ENCODE measurements at places on chromosomes 6 and 20.

DNA sequence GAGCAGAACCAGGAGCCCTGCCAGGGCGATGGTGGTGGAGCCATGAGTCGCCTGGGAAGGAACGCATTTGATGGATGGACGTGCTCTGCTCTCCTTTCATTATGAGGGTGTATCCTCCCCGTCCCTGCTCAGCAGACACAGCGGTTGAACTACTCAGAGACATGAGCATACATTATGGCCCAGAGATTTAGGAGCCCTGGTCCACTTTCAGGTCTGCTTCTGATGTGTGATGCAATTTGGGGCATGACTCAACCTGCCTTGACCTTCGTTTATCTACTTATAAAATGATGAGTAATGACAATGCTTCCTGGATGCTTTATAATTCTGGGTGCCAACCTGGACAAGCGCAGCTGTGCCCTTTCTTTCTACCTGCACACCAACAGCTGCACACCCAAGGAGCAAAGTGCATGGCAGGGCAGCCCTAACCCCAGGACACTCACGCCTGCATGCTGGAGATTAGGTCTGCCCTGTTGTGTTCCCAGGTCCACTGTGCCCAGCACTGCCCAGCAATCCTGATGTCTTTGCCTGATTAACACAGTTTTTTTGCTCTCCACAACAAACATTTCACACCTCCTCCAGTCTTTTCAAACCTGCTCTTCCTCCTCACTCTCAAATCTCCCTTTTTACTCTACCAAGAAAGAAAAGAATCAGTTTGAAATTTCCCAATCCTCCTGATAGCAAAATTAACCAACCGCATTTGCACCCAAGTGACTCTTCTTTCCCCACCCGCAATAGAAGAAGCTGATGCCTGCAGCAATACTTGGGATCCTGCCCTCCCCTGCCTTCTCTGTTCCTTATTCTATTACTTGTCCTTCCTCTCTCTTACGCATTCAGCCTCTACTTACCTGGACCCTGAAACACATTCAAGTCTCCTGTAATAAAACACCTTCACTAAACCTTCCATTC is 81.2 kb downstream of the EZR start:
- DNase-seq: no peak

GRCh38 chr20:62241506-62241905 is 3.2 kb downstream of the OSBPL2 start:
- no peak for DNase-seq

DNA sequence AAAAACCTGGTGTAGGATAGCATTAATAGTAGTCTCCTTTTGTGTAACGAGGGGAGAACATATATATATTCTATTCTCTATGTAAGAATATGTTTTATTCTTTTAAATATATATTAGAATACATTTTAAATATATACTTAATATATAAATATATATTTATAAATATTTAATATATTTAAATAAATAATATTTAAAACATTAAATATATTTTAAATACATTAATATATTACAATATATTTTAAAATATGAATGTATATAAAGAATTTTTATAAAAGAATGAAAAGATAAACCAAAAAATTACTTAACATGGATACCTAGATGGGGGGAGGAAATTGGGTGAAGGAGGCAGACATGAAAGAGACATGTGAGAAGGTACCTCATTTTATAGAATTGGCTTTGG is 53.0 kb upstream of the ZNF831 start:
- DNase-seq: no peak

DNA sequence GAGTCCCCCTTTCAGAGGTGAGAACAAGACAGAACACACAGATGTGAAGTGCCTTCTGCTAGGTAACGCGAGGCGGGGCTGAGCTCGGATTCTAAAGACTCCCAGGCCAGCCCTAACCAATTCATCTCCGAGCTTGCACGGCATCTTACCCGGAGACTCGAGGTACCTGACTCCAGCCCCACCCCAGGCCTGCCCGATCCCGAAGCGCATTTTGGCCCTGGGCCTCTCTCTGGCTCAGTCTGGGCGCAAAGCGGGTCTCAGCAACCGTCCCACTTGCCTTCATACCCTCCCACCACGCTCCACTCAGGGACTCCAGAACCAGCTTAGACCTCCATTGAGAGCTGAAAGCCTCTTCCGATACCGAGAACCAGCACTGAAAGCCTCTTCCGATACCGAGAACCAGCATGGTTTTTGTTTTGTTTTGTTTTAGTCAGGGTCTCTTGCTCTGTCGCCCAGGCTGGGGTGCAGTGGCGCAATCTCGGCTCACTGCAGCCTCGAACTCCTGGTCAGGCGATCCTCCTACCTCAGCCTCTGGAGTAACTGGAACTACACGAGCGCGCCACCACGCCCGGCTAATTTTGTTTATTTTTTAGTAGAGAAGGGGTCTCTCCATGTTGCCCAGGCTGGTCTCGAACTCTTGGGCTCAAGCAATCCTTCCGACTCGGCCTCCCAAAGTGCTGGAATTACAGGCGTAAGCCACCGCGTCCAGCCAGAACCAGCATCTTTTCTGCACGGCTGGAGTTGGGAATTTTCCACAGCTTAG is 557 bp upstream of the DYNLRB1 start:
- no peak for DNase-seq

- no peak for DNase-seq
Observed at GRCh38 chr20:24943731-24944130, 5.3 kb upstream of the CST7 start.

GRCh38 chr6:56247654-56248122 is 308 bp upstream of the COL21A1 start:
- no peak for DNase-seq

DNA sequence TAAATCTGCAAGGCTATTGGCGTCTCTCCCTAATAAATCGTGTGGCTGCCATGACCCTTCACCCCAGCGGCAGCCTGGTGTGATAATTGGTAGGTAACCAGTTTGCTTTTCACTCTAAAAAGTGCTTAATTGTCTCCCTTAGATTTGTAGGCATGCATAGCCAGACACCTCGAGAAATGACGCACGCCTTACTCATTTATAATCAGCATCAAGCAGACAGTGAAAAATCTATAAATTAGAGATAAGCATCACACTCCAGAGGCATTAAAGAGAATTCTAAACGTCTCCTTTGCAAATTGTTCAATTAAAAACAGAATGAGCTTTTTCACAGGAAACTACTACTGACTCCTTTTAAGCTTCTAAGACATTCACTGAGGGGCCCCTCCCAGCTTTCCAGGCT is 110.2 kb upstream of the RPS6KA2 start:
- DNase-seq: no peak

GRCh38 chr6:20434766-20435165 is 33.1 kb downstream of the E2F3 start:
- DNase-seq: no peak

GRCh38 chr20:52313341-52313963 is 121.9 kb upstream of the ZFP64 start:
- DNase-seq: no peak

- peak; percentile 16 for DNase-seq
Observed at GRCh38 chr6:44733126-44733525, 345.6 kb downstream of the CDC5L start.

DNA sequence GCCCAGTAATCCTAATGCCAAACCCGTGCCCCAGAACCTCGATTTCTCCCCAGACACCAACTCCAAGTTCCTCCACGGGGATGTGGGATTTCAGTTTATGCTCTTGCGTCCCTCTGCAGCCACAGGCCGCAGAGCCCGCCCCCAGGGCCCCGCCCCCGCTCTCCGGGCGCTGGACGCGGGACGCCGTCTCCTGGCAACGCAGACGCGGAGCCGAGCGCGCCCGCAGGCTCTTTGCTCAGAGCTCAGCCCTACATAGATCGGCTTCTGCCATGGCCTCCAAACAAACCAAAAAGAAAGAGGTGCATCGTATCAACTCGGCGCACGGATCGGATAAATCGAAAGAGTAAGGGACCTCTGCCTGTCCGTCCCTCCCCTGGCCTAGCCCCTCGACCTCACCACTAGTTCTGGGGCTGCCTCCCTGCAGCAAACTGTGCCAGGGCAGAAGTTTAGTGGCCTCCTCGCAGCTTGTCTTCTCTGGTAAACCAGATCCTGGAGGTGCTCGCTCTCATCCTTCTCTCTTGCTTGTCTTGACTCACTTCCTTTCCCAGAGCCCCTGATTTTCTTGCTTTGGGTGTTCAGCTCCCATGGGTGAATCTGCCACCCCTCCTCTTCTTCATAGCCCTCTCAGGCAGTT is at the start of gene ADGB:
Gene ADGB, plus strand, starts transcription at position 201 of the 634 bp plus-strand sequence. Its CDS starts 69 bp downstream, at position 270.
- DNase-seq: no peak

DNA sequence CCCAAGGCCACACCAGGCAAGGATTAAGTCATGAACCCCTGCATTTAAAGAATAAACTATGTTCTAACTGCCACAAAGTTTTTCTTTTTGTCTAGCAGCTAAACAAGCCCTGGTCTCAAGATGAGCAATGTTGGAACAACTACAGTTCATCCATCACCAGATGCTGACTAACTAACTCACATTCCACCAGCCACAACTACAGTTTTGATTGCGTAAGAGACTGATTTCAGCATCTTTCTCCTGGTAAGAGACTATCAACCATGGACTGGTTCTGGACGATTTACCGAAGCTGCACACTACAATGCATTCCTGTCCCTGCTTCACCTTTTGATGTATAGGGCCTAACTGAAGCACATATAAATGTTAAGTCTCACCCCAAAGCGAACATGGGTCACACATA is 43.0 kb downstream of the F13A1 start:
- no peak for DNase-seq

- DNase-seq: no peak
Observed at GRCh38 chr20:53643031-53643832, 49.6 kb upstream of the ZNF217 start.

DNA sequence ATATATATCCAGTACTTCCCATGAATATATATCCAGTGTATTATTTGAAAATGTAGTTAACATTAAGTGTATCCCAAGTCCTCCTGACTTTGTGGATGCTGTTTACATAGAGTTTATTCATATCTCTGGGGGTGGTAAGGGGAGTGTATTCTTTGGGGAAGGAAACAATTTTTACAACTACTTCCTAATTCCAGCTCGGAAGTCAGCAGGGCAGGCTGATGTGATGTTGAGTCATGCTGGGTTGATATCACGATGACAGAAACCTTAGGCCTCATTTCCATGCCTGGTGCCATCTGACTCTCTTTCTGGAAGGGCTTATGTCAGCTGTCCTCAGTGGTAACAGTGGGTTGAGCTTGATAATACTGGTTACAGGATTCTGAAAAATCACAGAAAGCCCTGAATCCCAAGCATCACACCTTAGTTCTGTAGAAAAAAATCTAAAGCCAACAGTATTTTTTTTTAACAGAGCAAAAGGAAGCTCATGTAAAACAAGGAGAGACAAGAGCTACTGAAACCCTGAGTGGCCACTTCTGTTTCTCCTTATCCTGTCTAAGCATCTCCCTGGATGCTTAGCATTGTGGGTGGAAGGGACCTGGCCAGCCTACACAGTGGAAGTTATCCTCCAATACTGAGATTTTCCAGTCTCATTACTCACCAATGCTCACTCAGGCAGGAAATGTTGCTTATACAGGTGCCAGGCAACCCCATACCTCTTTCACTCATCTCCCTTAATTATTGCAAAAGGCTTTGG is 75.2 kb upstream of the IYD start:
- DNase-seq: no peak

DNA sequence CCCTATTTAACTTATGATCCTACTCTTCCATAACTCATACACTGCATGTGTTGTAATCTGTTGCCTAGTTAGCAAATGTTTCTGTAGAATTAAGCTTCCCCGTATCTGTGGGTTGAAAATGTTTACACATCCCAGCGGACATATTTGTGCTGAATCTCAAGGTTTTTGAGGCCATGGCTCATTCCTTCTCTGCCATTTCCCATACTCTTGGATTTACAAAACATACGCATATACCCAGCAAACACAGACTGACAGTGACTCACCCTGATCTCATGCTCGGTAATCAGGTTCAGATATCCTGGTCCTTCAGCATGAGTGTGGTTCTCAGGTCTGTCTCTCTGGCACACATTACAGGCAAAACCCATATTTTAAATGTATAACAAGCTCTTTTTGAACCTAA is 58.7 kb downstream of the AGPAT4 start:
- DNase-seq: no peak

GRCh38 chr6:124987291-124987690 is 25.1 kb downstream of the RNF217 start:
- DNase-seq: no peak

DNA sequence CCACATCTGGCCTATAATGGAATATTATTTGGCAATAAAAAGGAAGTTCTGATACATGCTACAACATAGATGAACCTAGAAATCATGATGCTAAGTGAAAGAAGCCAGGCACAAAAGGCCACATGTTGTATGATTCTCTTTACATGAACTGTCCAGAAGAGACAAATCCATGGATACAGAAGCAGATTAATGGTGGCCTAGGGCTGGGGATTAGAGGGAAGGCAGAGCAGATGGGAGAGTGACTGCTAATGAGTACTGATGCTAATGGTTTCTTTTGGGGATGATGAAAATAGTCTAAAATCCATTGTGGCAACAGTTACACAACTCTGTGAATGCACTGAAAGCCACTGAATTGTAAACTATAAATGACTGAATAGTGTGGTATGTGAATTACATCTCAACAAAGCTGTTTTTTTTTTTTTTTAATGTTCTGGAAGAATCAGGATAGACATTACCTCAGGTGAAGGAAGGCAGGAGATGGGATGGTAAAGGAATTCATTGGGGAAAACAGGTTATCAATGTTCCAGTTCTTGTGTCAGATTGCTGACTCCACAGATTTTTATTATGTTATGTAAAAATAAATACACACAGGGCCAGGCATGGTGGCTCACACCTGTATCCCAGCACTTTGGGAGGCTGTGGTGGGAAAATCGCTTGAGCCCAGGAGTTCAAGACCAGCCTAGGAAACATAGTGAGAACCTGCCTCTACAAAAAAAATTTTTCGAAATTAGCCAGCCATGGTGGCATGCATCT is 8.9 kb upstream of the SOX12 start:
- no peak for DNase-seq

GRCh38 chr20:36932476-36933426 is 18.8 kb downstream of the SAMHD1 start:
- no peak for DNase-seq

- DNase-seq: no peak
Observed at GRCh38 chr6:46098678-46099077, 31.1 kb upstream of the ENPP4 start.

GRCh38 chr6:79544299-79544927 is 7.2 kb upstream of the LCA5 start:
- no peak for DNase-seq

GRCh38 chr6:110178626-110179405 is 654 bp downstream of the WASF1 start:
- DNase-seq: peak; percentile 66

- DNase-seq: peak; percentile 88
Observed at GRCh38 chr6:163585932-163586437, 171.5 kb downstream of the QKI start.

All from right atrium auricular region (tissue), 2 donors.